GM03348 (cell line): ENCODE measurements at places on chromosomes 5 and 9.

- no peak for DNase-seq
Observed at GRCh38 chr5:37568018-37568753, 189.1 kb downstream of the WDR70 start.

DNA sequence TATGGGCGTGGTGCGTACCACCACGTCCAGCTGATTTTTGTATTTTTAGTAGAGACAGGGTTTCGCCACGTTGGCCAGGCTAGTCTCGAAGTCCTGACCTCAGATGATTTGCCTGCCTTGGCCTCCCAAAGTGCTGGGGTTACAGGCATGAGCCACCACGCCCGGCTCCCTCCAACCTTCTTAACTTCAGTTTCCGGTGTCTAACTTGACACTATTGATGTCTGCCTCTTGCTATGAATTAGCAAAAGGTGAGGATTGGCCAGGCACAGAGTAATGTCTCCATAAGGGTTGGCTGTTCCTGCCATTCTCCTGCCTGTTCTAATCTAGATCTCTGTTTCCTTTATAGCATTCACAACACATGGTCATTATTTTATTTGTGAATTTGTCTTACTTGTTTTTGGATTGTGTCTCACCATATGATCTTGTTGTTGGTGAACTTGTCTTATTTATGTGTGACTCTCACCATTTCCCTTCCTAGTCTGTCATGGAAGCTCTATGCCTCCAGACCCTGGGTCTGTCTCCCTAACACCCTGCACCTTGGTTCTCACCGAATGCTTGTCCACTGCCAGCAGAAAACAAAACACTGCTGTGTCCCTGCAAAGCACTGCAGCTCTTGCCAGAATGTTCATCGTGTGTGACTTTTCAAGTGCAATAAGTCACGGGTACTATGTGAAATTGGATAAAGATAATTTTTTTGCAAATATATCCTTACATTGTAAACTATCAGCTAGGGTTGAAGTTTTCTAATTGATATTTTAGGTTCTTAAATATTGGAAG lies 26.0 kb downstream of the BASP1 start:
- DNase-seq: no peak

GRCh38 chr9:77987081-77987656 lies 44.4 kb downstream of the GNAQ start:
- no peak for DNase-seq

GRCh38 chr5:50875002-50875344 lies 208.5 kb downstream of the PARP8 start:
- DNase-seq: no peak

DNA sequence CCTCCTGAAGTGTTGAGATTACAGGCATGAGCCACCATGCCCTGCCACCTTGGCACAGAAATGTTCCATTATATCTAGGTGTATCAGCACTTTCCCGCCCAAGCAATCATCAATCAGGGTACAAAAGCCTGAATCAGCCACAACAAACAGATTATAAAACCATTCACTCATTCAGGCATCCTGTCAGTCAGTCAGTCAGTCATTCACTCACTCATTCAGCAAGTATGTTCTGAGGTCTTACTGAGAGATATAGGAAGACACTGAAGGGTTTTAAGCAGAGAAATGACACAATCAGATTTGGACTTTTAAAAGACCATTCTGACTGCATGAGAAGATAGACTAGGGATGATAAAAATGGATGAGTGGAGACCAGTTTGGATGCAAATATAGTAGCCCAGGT lies 13.1 kb downstream of the PSMD5 start:
- no peak for DNase-seq

DNA sequence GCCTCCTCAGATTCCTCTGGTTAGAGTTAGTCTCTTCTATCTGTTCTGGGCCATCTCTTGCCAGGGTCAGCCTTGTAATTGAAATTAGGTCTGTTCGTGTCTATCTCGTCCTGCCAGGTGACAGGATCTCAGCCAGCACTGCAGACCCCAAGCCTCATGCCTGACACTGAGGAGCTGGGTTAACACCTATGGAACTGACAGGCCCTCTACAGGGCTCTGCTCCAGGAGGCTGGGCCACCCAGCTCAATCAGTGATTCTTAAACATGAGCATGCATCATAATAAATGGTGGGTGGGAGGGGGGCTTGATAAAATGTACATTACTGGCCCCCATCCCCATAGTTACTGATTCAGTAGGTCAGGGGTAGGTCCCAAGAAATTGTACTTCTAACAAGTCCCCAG lies 103.4 kb downstream of the PSD2 start:
- DNase-seq: no peak

- DNase-seq: no peak
Observed at GRCh38 chr5:17854901-17855300, 220.6 kb downstream of the TAF11L14 start.
